ENCODE measurements at places on chromosomes 11 and 22.

DNA sequence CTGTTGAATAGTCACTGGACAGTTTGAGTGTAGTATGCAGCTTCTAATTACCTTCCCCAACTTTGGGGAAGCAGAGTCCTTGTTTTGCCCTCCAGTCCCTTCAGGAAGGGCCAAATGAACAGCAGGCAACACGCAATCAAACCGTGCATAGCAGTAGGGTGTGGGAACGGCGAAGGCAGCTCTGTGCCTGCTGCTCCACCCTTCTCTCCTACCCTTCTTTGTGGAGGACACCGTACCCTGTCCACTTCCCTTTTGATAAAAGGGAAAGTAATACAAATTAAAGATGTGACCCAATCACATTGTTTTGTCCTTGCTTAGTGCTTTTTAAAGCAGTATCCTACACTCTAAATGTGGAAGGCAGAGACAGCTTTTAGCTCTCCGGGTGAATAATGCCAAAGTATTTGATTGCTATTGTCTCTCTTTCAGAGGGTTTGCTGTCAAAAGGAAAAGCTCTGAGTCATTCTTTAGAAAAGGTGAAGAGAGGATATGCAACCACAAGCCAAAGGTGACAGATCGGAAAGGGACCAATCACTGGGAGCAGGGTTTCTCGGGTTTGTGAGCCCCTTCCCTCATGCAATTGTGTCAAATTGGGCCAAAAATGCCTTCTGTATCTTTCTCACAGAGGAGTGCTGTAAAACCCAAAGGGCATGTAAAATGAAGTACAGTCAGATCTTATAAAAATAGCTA, 407.3 kb upstream of the CCDC90B start:
- no peak for DNase-seq

DNA sequence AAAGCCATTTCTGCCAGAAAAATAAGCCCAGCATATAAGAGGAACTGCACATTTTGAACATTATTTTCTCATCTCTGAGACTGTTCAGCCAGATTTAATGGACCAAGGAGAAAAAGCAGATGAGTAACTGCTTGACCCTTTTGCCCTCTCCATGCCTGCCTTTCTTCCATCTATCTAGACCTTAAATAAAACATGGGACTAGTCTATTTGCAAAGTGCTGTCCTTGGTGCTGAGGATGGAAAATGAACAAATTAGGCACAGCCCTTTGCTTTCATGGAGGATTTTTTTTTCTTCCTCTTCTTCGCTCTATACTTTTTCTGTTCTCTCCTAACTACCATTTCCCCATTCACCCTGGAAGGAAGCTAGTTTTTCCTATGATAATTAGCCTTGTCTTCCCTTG, 361.3 kb downstream of the GRM5 start:
- DNase-seq: no peak

DNA sequence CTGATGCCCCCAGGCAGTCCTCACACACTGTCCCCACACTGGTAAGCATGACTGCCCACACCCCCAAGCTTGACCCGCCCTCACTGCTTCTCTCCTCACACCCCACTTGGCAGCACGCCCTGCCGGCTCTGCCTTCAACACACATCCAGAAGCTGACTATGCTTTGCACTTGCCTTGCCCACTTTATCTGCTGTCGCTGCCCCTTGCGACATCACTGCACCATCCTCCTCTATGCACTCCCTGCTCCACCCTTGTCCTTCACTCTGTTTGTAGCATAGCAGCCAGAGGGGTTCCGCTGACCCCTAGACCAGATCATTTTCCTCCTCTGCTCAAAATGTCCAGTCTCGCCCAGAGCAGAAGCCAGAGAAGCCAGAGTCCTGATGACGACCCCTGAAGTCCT, 25.3 kb upstream of the SLC25A1 start:
- DNase-seq: no peak

DNA sequence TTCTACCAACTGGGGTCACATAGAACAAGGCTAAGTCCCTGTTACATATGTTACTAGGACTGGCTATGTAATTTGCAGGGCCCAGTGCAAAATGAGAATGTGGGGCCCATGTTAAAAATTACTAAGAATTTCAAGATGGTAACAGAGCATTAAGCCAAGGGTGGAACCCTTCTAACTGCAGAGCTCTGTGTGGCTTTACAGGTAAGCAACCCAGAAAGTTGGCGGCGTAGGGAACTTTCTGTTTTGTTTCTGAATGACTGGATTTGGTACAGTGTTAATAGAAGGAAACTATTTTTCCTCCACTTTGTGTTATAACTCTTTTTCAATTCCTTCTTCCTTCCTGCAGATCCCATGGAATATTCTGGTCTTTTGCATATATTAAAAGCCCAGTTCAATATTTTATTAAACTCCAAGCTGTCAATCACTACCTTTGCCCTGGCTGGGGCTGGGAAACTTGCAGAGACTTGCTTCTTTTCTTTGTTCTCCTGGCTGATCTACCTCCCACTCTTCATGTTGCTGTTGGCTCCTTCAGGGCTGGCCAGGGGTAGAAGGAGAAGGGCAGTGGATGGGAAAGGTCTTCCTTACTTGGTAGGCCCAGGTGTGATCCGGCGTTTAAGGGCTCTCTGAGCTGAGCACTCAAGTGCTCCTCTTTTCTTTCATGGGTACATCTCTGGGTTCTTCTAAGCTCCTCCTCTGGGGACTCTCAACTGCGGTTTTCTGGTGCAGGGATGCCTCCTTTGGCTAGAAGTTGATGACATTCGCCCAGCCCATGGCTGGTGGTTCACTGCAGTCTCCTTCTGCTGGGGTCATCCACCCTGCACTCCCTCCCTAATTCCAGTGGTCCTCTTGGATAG, 67.7 kb downstream of the SNX19 start:
- no peak for DNase-seq
